ENCODE measurements at places on chromosomes 5 and 9. TPM values are rescaled to one million over a fixed set of nuclear protein-coding genes. Genes with fewer than 3 reads are reported as not detected.

DNA sequence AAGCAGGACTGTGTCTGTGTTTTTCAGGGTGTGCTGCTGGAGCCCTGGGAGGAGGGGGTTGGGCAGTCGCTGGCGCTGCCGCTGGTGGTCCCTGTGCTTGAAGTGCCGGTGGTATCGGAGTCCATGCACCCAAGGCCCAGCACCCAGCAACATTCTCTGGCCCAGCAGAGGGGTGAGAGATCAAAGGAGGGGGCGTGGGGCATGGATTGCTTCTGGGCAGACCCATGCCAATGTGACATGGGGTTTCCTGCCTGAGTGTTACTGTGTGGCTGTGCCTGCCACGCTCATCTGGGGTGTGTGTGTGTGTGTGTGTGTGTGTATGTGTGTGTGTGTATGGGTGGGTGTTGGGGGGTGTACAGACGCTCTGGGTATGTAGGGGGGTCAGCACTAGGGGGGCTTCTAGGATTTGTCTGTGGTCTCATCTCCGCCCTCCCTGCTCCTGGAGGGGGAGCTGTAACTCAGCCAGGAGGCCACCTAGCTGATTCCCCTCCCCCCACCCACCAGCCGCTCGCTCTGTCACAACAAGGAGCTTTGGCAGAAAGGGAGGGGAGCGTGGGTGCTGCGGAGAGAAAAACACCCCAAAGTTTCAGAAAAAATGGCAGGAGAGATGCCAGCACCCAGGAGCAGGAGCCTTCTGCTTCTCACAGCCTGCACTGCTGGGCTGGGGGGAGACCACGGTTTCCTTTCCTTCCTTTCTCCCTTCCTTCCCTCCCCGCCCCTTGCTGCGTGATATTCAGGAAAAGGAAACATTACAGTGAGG lies 35.9 kb upstream of the HSPA9 start:
- DNase-seq: no peak

DNA sequence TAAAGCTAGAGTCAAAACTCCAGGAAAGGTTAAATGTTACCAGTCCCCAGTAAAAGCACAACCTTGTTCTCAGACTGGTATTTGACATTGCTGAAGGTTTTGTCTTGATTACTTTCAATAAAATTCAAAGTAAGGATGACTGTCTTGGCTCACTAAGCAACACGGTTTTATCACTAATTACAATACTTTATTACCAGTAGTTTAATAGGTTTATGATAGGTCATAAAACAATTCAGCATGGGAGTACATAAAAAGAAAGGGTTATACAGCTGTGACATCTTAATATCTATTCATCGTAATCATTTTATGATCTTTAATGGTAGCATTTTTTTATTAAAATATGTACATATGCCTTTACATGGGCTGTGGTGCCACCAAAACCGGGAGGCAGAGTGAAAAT lies 370.7 kb upstream of the IRX2 start:
- DNase-seq: no peak

GRCh38 chr9:130330202-130330862 lies 64.8 kb downstream of the HMCN2 start:
- no peak for DNase-seq

DNA sequence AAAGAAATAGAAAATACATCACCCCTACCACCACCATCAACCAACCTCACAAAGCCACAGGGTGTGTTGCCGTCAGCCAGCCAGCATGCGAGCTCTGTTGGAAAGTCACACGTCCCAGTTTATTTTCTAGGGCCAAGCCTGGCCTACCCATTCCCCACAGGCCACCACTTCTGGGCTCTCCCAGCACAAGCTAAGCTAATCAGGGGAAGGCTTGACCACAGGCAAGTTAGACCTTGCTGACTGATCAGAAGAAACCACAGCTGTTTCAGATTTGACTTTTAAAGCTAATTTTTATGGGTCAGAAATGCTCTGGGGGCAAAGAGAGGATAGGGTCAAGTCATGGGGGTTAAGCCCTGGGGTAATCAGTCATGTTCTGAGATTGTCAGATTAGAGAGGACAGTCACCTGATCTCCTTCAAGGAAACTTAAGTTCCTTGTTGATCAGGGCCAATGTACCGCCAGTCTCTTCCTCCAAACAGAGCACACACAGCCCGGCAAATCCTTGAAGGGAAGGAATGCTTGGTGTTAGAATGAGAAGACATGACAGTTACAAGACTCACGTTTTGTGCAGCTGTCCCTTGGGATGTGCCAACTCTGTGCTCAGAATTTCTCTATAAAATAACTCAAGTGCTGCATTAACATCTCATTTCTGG lies 7.6 kb downstream of the SHB start:
- DNase-seq: peak; percentile 76

DNA sequence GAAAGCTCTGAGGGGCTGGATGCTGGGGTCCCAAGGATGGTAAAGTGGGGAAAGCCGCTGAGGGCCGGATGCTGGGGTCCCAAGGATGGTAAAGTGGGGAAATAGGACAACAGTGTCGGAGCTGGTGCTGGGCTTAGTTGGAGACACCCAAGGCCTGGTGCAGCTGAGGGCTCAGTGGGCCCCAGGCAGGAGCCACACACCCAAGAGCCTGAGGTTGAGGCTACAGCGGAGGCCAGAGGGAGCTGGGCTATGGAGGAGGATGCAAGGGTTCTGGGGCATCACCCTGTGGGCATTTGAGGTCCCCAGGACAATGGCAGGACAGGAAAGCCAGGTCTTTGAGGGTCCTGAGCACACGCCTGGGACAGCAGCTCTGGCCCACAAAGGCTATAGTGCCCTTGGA lies 19.1 kb upstream of the SLC9A3 start:
- DNase-seq: no peak

Gene BAAT
- not detected for total RNA-seq

Gene CCNO
- 0.20 TPM for total RNA-seq

- DNase-seq: no peak
Measured at GRCh38 chr5:154562244-154562880, 84.3 kb upstream of the HAND1 start.

GRCh38 chr9:90368928-90369327 lies 273.7 kb downstream of the DIRAS2 start:
- DNase-seq: no peak

GRCh38 chr5:40409601-40410000 lies 270.1 kb upstream of the PTGER4 start:
- no peak for DNase-seq

GRCh38 chr5:38263983-38264382 lies 5.6 kb downstream of the EGFLAM start:
- no peak for DNase-seq

Gene NTNG2
- 1.6 TPM for total RNA-seq

Measured in skin of body (tissue), 3 donors.